ENCODE measurements at places on chromosomes 3 and 15.

DNA sequence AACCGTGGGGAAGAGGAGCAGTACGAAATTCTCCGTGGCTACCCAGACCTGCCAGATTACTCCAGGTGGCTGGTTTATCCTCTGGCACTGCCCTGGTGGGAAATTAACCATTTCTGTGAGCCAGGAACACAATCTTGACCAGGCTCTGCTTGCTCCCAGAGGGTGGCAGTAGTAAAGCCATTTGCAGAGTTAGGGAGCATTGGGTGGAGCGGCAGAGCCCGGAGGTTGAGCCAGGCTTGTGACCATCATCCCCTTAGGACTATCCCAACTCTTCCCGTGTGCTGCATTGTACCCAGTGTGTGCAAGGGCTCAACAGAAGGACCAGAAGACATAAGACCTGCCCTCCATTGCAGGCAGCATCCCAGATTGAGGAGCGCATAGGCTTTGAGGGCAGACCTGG is 5.3 kb downstream of the KNG1 start:
- no peak for DNase-seq

DNA sequence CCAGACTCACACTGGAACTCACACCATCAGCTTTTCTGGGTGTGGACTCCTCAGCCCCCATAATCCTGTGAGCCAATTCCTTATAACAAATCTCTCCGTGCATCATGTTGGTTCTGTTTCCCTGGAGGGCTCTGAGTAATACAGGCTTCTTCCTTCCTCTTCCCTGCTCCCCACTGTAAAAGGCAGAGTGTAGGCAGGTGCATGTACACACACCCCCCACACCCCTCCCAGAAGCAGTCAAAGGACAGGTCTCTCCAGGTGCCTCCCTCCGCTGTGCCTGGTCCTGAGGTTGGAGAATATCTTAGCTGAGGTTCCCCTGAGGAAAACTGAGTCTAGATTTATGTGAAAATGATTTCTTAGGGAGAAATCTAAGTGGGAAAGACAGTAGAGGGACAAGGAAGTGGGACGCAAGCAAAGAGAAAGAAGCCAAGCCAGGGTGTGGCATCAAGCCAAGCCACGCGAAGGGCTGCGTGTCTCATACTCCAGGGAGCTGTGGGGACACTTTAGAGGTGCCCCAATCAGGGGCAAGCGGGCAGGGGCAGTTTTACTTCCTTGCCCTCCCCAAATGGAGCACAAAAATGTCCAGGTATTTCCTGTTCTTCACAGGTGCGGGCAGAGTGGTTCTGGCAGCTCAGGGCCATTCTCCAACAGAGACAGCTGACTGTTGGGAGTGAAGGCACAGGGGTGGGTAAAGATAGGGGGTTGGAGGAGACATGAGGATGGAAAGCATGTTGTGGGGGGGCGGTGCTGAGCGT is 86.6 kb downstream of the HMG20A start:
- DNase-seq: no peak

GRCh38 chr3:56799251-56799882 is 2.4 kb downstream of the ARHGEF3 start:
- peak; percentile 39 for DNase-seq

GRCh38 chr3:152241142-152242017 is 27.3 kb upstream of the MBNL1 start:
- peak; percentile 32 for DNase-seq

- no peak for DNase-seq
These were observed 3.4 kb downstream of the TIMP4 start for GRCh38 chr3:12155264-12155663.

GRCh38 chr15:67917636-67918035 is 77.8 kb upstream of the RNU6-1 start:
- DNase-seq: no peak

- DNase-seq: no peak
These were observed 48.8 kb downstream of the GTPBP8 start for GRCh38 chr3:113039546-113039945.

DNA sequence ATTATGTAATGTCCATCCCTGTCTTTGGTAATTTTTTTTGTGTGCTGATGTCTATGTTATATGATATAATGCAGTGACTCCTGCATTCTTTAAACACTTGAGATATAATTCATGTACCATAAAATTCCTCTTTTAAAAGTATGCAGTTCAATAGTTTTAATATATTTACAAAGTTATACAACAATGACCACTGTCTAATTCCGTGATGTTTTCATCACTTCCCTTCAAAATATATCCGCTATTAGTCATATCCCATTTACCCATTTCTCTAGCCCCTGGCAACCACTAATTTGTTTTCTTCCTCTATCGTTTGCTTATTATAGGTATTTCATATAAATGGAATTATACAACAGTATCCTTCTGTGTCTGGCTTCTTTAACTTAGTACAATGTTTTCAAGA is 64.9 kb upstream of the SUCLG2 start:
- DNase-seq: peak; percentile 0

GRCh38 chr15:85828874-85829273 is 34.1 kb upstream of the KLHL25 start:
- no peak for DNase-seq

GRCh38 chr3:14016900-14017475 is 107.7 kb downstream of the CHCHD4 start:
- no peak for DNase-seq

DNA sequence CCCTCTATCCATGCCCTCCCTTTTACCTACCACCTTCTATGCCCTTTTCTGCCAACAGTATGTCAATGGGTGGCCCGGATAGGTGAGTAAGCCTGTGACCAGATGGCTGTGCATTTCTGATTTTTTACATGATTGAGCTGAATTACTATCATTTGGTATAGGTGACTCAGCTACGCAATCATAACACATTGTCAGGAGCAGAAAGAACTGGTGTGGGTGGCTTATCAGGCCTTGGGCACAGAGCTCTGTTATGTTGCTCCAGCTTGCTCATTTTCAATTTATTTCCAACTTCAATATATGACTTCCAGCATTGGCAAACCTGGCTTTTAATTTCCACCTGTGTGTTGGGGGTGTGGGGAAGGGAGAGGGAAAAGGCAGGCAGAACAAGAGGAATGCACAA is 86.6 kb upstream of the AGBL1 start:
- DNase-seq: peak; percentile 54

DNA sequence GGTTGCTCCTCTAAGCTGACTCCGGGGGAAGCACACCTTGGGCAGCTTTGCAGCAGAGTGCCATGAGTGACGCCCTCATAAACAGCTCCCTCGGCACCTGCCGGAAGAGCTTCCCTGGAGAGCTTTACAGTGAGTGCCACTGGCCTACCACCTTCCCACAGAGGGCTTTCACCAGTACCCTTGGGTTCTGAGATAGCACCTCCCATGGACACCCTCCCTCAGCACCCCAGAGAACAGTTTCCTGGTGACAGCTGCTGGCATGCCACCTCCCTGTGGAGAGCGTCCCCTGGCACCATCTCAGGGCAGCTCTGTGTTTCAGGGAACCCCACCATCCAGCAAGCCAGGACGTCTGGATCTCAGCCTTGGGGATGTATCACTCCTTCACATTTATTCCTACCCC is 49.1 kb downstream of the RUBCN start:
- no peak for DNase-seq

DNA sequence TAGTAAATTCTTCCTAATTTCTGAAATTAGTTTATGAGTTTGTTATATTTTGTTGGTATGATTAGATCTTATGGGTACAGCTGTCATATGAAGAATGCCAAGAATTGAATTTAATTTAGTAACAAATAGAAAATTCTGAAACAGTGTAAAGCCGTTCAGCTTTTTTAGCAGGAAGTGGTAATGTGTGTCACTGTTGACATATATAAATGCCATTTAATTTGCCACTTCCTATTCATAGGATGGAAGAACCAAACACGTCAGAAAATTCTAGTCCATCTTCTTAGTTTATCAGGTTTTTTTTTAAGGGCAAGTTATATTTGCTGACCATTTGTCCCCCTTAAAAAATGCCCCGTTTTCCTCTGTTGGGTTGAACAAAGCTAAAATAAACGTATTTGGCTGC is 43.0 kb downstream of the RAB8B start:
- DNase-seq: no peak

DNA sequence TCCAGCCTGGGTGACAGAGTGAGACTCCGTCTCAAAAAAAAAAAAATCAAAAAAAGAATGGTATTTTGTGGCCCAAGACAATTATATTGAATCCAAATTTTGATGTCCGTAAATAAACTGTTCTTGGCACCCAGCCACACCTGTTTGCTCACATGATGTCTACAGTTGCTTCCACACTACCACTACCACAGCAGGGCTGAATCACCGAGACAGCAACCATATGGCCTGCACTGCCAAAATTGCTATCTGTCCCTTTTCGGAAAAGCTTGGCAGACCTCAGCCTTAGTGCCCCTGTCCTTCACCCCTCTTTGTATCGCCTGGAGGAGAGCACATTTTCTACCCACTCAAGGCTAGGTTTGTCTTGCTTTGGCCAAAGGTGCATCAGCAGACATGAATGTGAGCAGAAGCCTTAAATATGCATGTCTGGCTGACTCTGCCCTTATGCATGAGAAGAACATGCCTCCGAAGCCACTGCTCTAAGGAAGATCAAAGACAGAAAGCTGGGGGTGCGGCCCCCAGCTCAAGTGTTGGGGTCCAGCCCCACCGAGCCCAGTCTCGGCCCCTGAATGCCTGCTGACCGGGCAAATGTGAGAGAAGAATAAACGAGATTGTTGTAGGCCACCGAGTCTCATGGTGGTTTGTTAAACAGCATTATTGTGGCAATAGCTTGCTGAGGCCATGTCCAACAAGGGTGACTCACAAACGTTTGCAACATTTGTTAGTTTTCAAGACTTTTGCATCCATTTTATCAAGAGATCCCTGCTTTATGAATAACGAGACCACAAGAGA is 108.1 kb downstream of the TPRA1 start:
- DNase-seq: peak; percentile 30

GRCh38 chr3:106381939-106382335 is 513.1 kb upstream of the CBLB start:
- no peak for DNase-seq

GRCh38 chr3:22593638-22594037 is 609.5 kb upstream of the UBE2E2 start:
- DNase-seq: no peak

GRCh38 chr3:10322352-10322710 is 1.4 kb upstream of the SEC13 start:
- no peak for DNase-seq

GRCh38 chr3:102129760-102130608 is 280.7 kb downstream of the NFKBIZ start:
- DNase-seq: peak; percentile 72

GRCh38 chr3:192863091-192863420 is 54.6 kb downstream of the MB21D2 start:
- DNase-seq: no peak

GRCh38 chr3:29936766-29937165 is 655.9 kb downstream of the RBMS3 start:
- no peak for DNase-seq

- no peak for DNase-seq
These were observed 45.3 kb downstream of the CAPN3 start for GRCh38 chr15:42404461-42405235.

DNA sequence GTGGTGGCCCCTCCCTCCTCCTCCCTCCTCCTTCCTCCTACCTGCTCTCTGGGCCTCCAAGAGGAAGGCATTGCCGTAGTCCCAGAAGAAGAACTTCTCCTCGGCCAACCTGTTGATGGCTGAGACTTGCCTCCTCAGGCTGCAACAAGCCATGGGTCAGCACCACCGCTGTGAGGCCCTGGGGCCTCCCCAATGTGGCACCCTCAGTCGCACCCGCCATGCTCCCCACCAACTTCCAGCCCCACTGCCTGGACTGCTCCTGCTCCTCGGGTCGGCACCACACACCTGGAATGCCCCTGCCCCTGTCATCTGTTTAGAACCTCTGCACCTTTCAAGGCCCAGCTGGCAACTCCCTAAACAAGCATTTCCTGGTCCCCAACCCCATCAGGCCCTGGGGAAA is 17.6 kb downstream of the UROC1 start:
- DNase-seq: no peak

DNA sequence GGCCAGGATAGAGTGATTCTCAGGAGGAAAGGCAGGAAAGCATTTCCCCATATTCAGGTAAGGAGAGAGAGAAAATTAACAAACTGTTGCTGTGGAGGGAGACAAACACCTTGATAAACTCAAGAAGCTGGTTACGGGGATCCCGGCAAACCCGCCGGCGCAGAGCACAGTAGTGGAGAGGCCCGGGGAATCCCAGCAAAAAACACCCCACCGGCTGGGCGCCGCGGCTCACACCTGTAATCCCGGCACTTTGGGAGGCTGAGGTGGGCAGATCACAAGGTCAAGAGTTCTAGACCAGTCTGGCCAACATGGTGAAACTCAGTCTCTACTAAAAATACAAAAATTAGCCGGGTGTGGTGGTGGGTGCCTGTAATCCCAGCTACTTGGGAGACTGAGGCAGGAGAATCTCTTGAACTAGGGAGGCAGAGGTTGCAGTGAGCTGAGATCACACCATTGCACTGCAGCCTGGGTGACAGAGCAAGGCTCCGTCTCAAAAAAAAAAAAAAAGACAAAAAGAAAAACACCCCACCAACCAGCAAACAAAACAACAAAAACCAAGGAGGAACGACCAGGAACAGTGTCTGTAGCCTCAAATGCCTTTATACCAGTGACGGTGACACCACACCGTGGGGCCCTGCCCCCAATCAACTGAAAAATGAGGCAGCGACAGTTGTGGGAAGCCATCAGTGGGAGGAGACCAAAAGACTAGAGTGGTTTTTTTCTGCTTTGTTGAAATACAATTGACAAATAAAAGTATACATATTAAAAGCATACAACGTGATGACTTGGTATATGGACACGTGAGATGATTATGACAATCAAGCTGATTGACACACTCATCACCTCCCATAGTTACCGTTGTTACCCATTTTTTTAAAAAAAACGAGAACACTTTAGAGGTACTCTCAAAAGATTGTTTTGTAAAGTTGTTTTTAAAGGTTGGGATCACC is 40.2 kb upstream of the IDH2 start:
- no peak for DNase-seq

- DNase-seq: no peak
These were observed 28.4 kb upstream of the TCF12 start for GRCh38 chr15:56890038-56890437.

- no peak for DNase-seq
These were observed 28.6 kb upstream of the PLXNA1 start for GRCh38 chr3:126954141-126954842.

DNA sequence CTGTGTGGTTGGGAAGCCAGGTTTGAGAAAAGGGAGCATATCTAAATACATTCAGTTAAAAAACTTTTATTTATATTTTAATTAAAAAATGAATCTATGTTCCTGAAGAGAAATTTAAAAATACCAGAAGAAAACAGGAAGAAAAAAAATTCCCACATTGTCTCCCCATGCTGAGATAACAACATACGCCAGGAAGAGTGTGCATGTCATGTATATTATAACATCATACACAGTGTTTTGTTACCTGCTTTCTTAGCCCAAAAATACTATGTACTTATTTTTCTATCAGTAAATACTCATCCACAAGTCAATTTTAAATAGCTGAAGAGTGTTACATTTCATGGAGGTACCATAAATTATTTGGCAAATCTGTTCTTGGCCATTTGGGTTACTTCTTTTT is 18.5 kb downstream of the USP13 start:
- DNase-seq: no peak

- DNase-seq: peak; percentile 29
These were observed 75.9 kb upstream of the FGF12 start for GRCh38 chr3:192802957-192803899.

All from astrocyte (in vitro differentiated cells and primary cell).